ENCODE measurements at places on chromosomes 13 and 19.

- peak; percentile 19 for DNase-seq
Measured at GRCh38 chr13:78601124-78601873, 2.1 kb downstream of the POU4F1 start.

- no peak for DNase-seq
Measured at GRCh38 chr19:1223018-1223855, 14.6 kb downstream of the CBARP start.

- DNase-seq: no peak
Measured at GRCh38 chr13:102207680-102208342, 194.0 kb downstream of the FGF14 start.

DNA sequence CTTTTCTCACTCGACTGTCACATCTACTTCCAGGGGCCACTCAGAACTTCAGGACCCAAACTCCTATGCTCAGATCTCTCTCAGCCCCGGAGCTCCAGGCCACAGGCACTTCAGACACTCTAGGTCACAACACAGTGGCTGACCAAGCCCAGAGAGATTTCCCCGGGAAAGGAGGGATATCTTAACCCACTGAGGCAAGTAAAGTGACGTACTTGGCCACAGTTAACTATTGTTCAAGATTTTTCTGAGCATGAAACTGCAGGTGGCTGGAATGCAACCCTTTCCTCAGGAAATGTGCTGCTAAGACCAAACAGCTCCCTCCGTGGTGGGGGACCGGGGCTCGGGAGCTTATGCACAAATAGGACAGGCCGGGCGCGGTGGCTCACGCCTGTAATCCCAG is 23.9 kb downstream of the OPA3 start:
- no peak for DNase-seq

DNA sequence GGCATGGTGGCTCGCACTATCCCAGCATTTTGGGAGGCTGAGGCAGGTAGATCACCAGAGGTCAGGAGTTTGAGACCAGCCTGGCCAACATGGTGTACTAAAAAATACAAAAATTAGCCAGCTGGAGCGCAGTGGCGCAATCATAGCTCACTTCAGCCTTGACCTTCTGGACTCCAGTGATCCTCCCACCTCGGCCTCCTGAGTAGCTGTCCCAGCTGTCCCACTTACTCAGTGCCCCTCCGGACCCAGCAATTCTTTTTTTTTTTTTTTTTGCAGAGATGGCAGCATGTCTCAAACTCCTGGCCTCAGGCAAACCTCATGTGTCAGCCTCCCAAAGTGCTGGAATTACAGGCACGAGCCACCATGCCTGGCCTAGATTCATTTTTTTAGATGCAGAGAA is 2.3 kb upstream of the ADAT3 start:
- no peak for DNase-seq

GRCh38 chr19:16902545-16902944 is 13.7 kb downstream of the F2RL3 start:
- DNase-seq: no peak

DNA sequence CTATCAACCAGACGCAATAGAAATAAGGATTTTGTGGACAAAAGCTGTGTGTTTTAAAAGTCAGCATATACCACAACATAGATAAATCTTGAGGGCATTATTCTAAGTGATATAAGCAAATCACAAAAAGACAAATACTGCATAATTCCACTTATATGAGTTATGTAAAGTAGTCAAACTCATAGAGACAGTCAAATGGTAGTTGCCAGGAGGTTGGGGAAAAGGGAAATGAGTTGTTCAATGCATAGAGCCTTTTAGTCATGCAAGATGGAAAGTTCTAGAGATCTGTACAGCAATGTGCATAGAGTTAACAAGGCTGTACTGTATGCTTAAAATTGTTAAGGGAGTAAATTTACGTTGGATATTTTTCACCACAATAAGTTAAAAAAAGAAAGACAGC is 244.7 kb downstream of the DCT start:
- DNase-seq: no peak

DNA sequence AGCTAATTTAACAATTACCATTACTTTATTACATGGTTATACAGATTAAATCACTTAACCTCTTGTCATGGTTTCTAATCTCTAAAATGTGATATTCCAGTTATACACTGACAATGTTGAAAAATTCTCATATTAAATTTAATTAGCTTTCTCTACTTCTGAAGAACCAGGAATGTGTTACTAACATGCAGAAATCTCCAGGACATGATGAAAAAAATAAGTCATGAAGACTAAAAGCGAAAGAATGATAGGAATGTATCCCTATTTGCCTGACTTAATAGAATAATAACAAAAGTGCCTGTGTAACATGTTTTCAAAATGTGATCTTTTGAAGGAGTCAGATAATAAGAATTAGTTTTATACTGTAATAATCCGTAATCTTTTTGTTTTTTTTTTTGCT is 2823.7 kb upstream of the PCDH20 start:
- DNase-seq: no peak

DNA sequence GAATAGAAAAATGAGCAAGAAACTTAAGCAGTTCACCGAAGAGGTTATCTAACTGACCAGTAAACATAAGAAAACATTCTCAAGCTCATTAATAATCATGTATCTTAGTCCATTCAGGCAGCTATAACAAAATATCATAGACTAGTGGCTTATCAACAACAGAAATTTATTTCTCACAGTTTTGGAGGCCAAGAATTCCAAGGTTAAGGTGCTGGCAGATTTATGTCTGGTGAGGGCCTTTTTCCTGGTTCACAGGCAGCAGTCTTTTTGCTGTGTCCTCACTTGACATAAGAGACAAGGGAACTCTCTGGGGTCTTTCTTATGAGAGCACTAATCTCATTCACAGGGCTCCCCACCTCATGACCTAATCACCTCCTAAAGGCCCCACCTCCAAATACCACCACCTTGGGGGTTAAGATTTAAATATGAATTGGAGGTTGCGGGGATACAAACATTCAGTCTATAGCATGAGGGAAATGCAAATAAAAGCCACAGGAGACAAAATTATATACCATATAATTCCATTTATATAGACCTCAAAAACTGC is 123.6 kb downstream of the ZAR1L start:
- no peak for DNase-seq

- peak; percentile 90 for DNase-seq
Measured at GRCh38 chr19:17830567-17831418, 9.5 kb upstream of the INSL3 start.

GRCh38 chr19:46429999-46430398 is 1.3 kb upstream of the PNMA8C start:
- no peak for DNase-seq

DNA sequence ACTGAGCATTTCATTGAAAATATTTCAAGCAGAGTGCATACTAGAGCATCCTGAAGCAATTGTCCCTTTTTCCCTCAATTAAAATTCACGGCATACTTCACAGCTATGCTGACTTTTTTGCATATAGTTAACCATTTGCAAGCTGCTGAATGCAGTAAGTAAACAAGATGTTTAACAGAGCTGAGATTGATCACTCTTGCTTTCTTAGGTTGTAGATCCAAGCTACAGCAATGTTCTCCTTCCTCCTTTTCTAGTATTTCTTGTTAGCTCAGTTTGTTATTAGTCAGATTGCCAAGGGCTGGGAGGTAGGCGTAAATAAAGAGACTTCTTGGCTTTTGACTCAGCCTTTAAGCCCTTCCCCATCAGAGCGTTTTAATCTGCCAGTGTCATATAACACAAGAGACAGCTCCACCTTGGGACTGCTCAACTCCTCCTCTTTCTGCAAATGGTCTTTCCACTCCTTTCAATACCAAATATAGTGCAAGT is at the start of gene SLITRK6:
SLITRK6 (minus strand) TSS at position 323 of the 486 bp plus-strand sequence. CDS start 2,911 bp downstream, outside the sequence.
- DNase-seq: peak; percentile 87

DNA sequence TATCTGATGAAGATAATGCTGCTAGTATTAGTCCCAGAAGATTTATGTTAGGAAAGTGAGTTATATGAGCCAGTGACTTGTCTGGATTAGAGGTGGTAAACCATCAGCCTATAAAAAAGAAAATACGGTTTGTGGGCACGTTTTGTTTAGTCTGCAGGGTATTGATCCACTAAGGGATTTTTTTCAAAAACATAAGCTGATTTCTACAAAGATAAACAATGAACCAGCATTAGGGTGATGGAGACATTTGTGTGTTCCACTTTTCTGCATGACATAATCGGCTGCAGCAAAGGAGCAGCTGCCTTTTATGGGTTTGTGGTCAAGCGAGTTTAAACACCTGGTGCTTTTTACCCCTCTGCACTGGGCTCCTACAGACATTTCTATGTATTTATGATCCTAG is 836.4 kb upstream of the GPC6 start:
- no peak for DNase-seq

GRCh38 chr19:56114051-56114777 is 6.9 kb downstream of the ZNF787 start:
- no peak for DNase-seq

DNA sequence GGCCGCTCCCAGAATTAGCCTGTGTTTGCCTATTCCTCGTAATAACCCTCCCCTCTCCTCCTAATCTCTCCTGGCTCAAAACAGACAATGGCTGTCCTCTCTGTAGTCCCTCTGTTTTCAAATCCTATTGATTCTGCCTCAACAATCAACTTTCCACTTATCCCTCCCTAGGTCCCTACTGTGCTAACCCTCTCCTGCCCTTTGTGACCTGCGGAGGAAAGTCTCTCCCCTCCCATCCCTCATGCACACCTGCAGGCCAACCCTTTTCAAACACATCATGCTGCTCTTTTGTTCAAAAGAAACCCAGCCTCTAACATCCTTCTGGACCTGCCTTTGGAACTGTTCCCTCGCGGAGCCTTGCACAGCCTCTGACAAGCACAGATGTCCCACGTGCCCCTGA is 37.3 kb downstream of the CILP2 start:
- no peak for DNase-seq

DNA sequence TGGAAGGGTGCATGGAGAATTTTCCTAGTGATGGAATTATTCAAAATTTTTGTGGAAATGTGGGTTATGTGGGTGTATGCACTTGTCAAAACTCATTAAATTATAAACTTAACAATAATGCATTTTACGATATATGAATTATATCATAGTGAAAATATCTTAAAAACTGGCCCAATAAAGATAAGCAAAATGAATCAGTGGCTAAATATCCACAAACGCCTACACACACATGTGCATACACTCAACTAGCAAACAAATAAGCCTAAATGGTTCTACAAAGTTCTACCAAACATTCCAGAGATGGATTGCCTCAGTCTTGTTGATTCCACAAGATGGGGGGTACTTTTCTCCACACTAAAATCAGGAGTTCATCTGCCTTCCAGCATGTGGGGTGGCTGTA is 349.5 kb downstream of the TSHZ3 start:
- no peak for DNase-seq

DNA sequence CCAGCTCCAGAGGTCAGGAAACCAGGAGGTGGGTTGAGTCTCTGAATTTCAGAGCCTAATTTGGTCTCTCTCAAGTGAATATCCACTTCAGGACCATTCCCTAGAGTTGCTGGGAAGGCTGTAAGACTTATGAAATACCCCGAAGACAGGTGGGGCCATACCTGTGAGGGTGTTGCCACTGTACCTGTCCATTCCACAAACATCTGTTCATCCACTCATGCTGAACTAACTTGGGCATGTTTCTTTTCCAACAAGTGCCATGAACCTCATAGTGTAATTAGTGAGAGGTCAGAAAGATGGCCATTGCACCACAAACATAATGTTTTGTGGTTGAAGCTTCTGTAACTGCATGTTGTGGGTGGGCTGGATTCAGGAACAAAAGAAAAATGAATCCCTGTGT is 7.8 kb downstream of the ILF3 start:
- no peak for DNase-seq

DNA sequence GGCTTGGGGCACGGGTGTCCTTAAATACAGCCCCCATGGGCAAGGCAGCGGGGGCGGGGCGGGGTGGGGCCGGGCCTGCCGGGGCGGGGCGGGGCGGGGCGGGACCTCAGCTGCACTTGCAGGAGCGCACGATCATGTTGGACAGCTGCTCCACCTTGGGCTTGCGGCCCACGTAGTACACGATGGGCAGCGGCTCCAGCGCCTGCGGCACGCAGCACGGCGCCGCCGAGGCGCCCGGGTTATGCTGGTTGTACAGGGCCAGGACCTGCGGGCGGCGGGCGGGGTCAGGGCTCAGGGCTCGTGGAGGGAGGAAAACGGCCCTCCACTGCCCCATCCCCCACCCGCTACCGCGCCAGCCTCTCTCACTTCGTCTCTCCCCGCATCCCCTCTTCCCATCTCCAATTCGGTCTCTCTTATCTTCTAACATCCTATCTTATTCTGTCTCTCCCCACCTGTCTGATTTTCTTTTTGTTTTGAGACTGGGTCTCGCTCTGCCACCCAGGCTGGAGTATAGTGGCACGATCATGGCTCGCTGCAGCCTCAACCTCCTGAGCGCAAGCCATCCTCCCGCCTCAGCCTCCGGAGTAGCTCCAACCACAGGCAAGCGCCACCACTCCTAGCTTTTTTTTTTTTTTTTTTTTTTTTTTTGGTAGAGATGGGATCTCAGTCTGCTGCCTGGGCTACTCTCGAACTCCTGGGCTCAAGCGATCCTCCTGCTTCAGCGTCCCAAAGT is 21.1 kb downstream of the CCDC97 start:
- no peak for DNase-seq

- no peak for DNase-seq
Measured at GRCh38 chr19:32396046-32396652, 9.4 kb upstream of the DPY19L3 start.

DNA sequence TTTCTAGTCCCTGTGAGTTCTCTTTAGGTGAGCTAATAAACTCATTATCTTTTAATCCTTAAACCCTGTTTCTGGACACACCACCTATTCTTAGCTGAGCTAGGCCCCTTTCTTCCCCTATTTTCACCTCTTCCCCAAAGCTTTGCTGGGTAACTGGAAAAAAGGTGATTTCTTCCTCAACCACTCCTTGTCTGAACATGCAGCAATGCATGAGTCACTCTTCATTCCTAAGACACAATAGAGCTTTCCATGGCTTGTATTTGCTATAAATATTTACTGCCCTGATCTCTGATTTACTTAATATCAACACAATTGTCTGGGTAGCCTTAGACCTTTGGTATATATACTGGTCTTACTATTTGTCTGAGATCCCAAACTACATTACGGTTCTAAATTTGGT is 370.9 kb downstream of the KLF5 start:
- no peak for DNase-seq

GRCh38 chr19:8149261-8150094 is at the start of gene FBN3:
FBN3 (minus strand) TSS chr19:8149592; CDS start chr19:8147480, 2,112 bp downstream.
- DNase-seq: no peak

- DNase-seq: no peak
Measured at GRCh38 chr19:2337329-2337707, 8.8 kb downstream of the SPPL2B start.

- no peak for DNase-seq
Measured at GRCh38 chr13:51733374-51734298, 70.3 kb downstream of the DHRS12 start.

DNA sequence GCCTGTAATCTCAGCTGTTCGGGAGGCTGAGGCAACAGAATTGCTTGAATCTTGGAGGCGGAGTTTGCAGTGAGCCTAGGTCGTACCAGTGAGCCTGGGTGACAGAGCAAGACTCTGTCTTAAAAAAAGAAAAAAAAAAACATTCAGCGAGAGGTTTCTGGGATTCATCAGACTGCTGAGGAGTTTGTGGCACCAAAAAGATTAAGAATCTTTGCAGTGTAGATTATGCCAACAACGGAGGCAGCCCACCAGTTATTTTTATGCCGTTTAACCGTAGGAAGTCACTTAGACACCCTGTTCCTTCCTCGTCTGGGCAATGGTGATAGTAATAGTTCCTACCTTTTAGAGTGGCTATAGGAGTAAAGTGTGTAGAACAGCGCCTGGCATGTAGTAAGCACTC is 2.5 kb downstream of the COX6B1 start:
- no peak for DNase-seq
